ENCODE measurements at places on chromosomes 13 and 19.

- DNase-seq: no peak
Observed at GRCh38 chr13:112097770-112098169, 30.8 kb downstream of the SOX1 start.

DNA sequence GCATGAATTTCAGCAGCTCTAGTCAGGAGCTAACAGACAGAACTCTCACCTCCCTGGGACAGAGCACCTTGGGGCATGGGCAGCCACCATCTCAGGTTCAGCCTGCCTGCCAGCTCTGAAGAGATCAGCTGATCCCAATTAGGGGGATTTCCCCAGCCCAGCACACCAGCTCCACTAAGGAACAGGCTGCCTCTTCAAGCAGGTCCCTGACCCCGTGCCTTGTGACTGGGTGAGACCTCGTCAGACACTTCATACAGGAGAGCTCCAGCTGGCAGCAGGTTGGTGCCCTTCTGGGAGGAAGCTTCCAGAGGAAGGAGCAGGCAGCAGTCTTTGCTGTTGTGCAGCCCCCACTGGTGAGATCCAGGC, 84.5 kb upstream of the UFM1 start:
- no peak for DNase-seq

DNA sequence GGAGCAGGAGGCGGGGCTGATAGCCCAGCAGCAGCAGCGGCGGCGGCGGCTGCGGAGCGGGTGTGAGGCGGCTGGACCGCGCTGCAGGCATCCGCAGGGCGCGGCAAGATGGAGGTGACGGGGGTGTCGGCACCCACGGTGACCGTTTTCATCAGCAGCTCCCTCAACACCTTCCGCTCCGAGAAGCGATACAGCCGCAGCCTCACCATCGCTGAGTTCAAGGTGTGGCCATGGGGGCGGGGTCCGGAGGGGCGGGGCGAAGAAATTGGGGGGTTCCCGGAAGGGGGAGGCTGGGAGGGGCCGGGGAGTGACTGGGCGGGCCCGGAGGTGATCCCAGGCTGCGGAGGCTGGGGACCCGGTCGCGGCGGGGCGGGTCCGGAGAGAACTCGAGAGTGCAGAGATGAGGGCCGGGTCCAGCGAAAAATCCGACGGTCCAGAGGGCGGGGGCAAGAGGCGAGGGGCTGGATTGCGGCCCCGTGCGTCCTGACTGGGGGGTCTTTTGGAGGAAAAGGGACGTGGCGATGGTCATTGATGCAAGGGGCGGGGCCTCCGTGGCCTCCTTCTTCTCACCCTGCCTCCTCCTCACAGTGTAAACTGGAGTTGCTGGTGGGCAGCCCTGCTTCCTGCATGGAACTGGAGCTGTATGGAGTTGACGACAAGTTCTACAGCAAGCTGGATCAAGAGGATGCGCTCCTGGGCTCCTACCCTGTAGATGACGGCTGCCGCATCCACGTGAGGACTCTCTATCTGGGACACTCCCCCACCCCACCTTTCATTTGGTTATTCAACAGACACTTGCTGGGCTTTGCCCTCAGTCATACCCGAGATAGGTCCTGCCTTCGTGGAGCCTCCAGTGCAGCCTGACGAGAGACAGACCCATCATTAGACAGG, at the start of gene TBCB:
Gene TBCB, plus strand, starts transcription at position 16 of the 891 bp plus-strand sequence. Its CDS starts 93 bp downstream, at position 109.
- DNase-seq: peak; percentile 78

DNA sequence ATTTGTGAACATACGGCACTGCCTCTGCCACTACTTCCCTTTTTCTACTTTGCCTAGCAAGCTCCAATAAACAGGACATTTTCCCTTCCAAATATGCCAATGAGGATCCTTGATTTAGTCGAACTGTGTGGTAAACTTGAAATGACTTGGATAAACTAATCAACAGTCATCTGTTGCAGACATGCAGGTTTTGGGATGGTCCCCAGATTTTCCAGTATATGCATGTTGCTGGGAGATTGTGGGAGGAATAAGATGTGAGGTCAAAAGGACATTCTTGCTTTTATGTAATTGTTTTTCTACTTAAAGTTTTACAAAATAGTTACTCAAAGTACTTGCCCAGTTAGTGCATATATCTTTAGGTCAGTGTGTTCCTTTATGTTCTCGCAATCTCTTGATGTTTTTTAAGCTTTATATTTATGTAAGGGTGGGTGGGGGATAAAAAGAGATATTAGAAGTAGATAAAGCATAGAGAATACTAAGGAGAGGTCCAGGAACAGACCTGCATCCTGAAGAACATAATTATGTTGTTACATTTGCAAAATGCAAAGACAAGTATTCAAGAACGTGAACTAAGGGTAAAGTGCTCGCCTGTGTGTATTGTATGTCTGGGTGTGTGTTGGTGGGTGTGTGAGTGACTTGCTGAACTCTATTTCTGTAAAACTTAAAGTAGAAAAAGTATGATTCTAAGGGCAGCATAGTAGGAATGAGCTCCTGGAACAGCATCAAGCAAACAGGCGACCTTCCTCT, 88.4 kb upstream of the OXGR1 start:
- DNase-seq: no peak

- no peak for DNase-seq
Observed at GRCh38 chr19:18587962-18588610, 512 bp upstream of the REX1BD start.

GRCh38 chr13:30679483-30680330, 55.6 kb upstream of the ALOX5AP start:
- no peak for DNase-seq

DNA sequence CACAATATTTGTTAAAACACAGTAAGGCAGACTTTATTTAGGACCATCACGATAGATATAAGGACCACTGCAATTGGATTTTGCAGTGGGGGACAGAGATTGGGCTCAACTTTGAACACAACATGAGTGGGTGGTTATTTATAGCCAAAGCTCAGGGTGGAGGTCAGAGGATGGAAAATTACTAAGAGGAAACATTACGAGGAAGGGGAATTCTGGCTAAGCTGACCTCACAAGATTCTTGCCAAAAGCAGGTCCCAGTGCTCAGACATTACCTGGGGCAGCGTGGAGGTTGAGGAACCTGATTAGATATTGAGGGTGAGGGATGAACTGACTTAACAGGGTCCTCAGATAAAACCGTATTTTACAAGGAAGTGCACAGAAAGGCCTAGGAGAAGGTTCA, 88.9 kb upstream of the NBEA start:
- no peak for DNase-seq

- no peak for DNase-seq
Observed at GRCh38 chr13:36341718-36342117, 4.5 kb downstream of the SPART start.

DNA sequence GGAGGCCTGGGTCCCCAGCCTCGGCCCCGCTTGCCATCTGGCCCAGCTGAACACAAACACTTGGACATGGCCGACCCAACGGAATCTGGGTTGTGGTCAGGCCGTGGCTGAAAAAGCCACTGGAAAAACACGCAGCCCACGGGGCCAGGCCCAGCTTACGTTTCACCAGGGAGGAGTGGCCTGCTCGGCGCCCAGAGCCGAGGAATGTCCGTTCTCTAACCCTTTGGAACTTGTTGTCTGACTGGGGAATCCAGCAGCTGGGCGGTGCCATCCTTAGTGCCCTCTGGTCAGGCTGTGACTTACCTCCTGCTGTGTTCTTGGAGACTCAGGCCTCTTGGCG, 13.8 kb downstream of the CILP2 start:
- no peak for DNase-seq

DNA sequence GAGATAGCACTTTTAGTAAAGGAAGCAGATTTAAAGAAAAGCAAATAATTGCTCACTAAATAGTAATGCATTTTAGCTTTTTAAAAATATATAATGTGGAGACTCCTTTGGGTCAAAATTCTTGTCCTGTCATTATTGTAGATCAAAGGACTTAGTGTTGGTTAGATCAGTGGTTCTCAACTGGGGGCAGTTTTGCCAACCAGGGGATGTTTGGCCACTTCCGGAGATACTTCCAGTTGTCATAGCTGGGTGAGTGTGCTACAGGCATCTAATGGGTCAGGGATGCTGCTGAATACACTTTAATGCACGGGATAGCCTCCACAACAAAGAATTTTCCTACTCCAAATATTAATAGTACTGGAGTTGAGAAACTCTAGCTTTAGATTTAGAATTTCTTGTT, 126.8 kb downstream of the LMO7 start:
- no peak for DNase-seq

DNA sequence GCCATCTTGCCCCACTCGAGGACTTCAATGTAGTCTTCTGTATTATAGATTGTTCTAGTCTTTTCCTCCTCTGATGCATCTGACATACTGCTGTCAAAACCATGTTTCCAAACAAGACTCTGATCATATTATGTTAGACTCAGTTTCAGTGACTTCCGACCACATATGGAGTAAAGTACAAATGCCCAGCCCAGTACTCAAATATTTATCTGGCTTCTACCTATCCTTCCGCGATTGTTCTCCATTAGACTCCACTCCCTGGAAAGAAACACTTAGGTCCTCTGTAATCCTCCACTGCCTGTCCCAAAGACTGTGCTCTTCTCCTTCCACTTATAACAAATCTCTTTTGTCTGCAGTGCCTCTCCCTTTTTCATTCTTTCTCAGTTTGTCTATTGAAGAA, 439.5 kb downstream of the EFNB2 start:
- DNase-seq: no peak

- no peak for DNase-seq
Observed at GRCh38 chr13:99980824-99981734, 505 bp upstream of the ZIC2 start.
